RWPE2 (cell line): ENCODE measurements at places on chromosomes 1 and 21.

- peak overlapping the region; percentile 100 for H3K27ac ChIP-seq
- H3K27me3 ChIP-seq = no peaks in the 10 kb centered on the region
- peaks cover 13% of the 10 kb centered on the region for H3K36me3 ChIP-seq
- no peak overlapping the region for H3K4me3 ChIP-seq
- DNase-seq = no peak
Measured at GRCh38 chr1:150563340-150564038, 14.3 kb downstream of the ADAMTSL4 start.

- H3K27ac ChIP-seq = no peak overlapping the region
- no peak overlapping the region for H3K4me3 ChIP-seq
- H3K4me1 ChIP-seq = peaks cover 31% of the 10 kb centered on the region
- no peaks in the 10 kb centered on the region for H3K27me3 ChIP-seq
- DNase-seq = no peak
Measured at GRCh38 chr21:15007716-15008296, 57.0 kb downstream of the NRIP1 start.

DNA sequence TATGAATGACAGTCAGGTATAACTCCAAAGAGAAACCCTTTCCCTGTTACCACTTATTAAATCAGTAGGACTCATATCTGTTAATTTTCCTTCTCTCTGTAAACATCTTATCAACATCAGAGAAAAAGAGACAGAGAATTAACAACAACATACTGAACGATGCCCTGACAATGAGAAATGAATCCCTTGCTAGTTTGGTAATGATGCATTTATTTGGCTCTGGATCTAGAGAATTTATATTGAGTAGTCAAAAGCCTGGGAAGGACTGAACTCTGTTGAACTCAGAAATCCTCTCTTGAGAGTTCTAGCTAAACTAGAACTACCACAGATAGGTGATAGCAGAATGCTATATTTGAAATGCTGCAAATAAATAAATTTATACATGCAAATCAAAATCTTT is 325.6 kb downstream of the DISC1 start:
- no peaks in the 10 kb centered on the region for H3K27me3 ChIP-seq
- H3K27ac ChIP-seq = no peak overlapping the region
- H3K4me3 ChIP-seq = no peak overlapping the region
- no peaks in the 10 kb centered on the region for H3K36me3 ChIP-seq
- no peak for DNase-seq

GRCh38 chr1:42429603-42430002 is 26.2 kb downstream of the ZMYND12 start:
- H3K4me1 ChIP-seq = no peaks in the 10 kb centered on the region
- no peaks in the 10 kb centered on the region for H3K27me3 ChIP-seq
- no peak overlapping the region for H3K27ac ChIP-seq
- no peak for DNase-seq
- no peak overlapping the region for H3K4me3 ChIP-seq

- no peak for DNase-seq
- peaks cover 23% of the 10 kb centered on the region for H3K4me1 ChIP-seq
- no peak overlapping the region for H3K4me3 ChIP-seq
- no peaks in the 10 kb centered on the region for H3K36me3 ChIP-seq
- no peaks in the 10 kb centered on the region for H3K27me3 ChIP-seq
- no peak overlapping the region for H3K27ac ChIP-seq
Measured at GRCh38 chr1:206714331-206715058, 29.8 kb downstream of the MAPKAPK2 start.

DNA sequence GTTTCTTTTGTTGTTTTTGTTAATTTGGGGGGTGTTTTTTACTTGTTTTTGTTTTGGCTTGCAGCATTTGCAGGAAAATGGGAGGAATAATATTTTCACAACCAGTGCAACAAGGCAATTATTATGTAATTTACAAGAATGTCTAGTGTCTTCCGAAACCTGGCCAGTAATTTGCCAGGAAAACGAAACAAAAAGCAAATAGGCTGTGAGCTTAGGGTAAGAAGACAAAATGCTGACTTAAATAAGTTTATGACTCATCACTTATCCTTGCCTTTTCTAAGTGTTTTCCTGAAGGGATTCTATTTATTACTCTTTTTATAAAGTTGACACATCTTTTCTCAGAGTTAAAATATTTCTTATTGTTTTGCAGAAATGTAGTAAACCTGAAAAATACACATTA is 49.8 kb downstream of the KCNT2 start:
- H3K27ac ChIP-seq = no peak overlapping the region
- H3K36me3 ChIP-seq = no peaks in the 10 kb centered on the region
- peak overlapping the region; percentile 11 for H3K4me3 ChIP-seq
- no peaks in the 10 kb centered on the region for H3K27me3 ChIP-seq
- no peak for DNase-seq

DNA sequence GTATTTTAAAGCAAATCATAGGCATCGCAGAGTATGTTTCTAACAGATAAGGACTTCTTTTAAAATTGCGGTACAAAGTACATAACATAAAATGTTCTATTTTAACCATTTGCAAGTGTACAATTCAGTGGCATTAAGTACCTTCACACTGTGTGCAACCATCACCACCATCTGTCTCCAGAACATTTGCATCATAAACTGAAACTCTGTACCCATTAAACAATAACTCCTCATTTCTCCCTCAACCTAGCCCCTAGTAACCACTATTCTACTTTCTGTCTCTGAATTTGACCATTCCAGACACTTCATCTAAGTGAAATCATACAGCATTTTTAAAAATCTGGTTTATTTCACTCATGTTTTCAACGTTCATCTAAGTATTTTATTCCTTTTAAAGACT is 16.6 kb upstream of the ATF3 start:
- no peak overlapping the region for H3K27ac ChIP-seq
- no peak for DNase-seq
- H3K36me3 ChIP-seq = no peaks in the 10 kb centered on the region
- H3K4me3 ChIP-seq = no peak overlapping the region
- H3K27me3 ChIP-seq = no peaks in the 10 kb centered on the region
- peaks cover 11% of the 10 kb centered on the region for H3K4me1 ChIP-seq

- peaks cover 15% of the 10 kb centered on the region for H3K4me1 ChIP-seq
- no peaks in the 10 kb centered on the region for H3K27me3 ChIP-seq
- H3K36me3 ChIP-seq = peaks cover 7% of the 10 kb centered on the region; the same call in 1 of the 2 replicates
- H3K27ac ChIP-seq = peak overlapping the region; percentile 89
- DNase-seq = no peak
- no peak overlapping the region for H3K4me3 ChIP-seq
Measured at GRCh38 chr1:40244138-40244744, 3.5 kb upstream of the TMCO2 start.

DNA sequence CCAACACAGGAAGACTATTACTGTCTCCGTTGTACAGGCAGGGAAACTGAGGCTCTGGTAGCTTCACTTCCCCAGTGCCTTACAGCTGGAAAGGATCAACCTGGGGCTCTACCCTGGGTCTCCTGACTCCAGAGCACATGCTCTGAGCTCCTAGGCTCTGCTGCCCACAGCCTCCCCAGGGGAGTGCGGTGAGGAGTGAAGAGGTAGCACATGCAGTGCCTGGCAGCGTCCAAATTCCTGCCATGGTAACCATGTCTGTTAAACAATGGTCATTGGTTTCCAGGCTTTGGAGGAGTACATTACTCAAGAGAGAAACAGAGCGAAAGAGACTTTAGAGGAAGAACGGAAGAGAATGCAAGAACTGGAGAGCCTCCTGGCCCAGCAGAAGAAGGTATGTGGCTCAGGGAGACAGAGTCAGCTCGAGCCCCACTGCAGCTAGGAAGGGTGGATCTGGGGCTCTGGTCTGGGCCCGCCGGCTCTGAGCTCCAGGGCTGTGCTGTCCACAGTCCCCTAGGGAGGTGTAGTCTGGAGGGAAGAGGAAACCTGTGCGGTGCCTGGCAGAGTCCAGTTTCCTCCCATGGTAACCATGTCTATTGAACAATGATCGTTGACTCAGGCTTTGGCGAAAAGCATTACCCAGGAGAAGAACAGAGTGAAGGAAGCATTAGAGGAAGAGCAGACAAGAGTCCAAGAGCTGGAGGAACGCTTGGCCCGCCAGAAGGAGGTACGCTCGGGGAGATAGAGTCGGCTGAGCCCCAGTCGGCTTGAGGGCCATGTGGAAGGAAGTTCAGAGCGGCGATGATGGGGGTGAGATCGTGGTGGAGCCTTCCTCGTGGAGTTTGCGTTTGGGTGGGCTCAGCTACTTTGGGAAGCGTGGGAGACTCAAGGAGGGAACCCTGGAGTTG is 64.6 kb upstream of the EFHD2 start:
- no peak overlapping the region for H3K4me3 ChIP-seq
- no peaks in the 10 kb centered on the region for H3K27me3 ChIP-seq
- peaks cover 25% of the 10 kb centered on the region for H3K4me1 ChIP-seq
- H3K36me3 ChIP-seq = no peaks in the 10 kb centered on the region
- no peak for DNase-seq
- peak overlapping the region; percentile 55 for H3K27ac ChIP-seq

GRCh38 chr1:25435397-25436108 is 4.9 kb downstream of the MACO1 start:
- H3K36me3 ChIP-seq = peaks cover 3% of the 10 kb centered on the region; the same call in 1 of the 2 replicates
- no peaks in the 10 kb centered on the region for H3K27me3 ChIP-seq
- H3K27ac ChIP-seq = peak overlapping the region; percentile 38
- peak overlapping the region; percentile 10 for H3K4me3 ChIP-seq
- peaks cover 36% of the 10 kb centered on the region for H3K4me1 ChIP-seq

DNA sequence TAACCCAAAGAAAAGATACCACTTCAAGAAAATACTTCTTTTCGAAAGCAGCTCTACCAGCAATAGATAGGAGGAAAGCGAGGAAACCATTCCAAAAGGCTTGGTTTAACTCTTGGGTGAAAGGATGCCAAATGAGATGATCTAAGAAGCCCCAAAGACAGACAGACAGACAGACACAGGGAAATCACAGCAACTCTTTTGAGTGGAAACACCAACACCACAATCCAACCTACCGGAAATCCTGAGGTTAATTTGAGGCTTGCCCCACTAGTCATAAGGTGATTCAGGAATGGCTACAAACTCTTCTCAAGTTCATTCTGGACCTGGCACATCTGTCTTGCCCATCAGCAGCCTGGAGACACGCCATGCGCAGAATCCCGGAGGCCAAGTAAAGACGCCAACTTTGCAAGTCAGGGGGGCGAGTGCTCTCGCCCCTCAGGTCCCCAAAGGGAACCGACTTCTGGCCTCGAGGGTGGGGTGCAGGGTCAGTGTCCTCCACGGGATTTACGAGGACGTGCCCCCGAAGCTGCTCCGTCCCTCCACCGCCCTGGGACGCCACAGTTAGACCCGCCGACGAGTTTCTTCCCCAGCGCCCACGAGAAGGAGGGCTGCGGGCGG is 778 bp downstream of the EVI5 start:
- no peak for DNase-seq
- H3K36me3 ChIP-seq = no peaks in the 10 kb centered on the region
- no peaks in the 10 kb centered on the region for H3K4me1 ChIP-seq
- peak overlapping the region; percentile 82 for H3K27ac ChIP-seq
- H3K27me3 ChIP-seq = no peaks in the 10 kb centered on the region

GRCh38 chr1:156594190-156594589 is 2.6 kb downstream of the NAXE start:
- no peaks in the 10 kb centered on the region for H3K27me3 ChIP-seq
- peaks cover 5% of the 10 kb centered on the region for H3K4me1 ChIP-seq
- H3K27ac ChIP-seq = no peak overlapping the region
- no peak overlapping the region for H3K4me3 ChIP-seq
- H3K36me3 ChIP-seq = peaks cover 66% of the 10 kb centered on the region
- DNase-seq = no peak

DNA sequence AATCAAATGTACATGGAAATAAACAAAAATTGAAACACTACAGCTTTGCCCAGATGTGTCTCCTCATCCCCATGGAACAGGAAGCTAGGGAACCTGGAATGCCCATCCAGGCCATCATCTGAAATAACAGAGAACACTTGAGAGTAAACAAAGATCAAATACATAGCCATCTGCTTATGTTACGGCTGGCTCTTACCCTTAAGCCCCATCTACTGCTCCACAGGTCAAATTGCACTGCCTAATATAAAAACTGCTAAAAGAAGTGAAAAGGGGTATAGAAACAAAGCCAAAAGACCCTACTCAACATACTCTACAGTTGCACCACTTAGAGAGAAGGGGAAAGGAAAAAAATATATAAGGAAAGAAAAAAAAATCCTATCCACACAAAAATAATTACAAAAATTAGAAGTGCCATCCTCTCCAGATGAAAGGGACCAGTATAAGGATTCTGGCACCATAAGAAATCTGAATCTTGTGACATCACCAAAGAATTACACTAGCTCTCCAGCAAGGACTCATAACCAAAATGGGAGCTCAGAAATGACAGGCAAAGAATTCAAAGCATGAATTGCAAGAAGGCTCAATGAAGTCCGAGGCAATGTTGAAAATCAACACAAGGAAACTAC is 26.9 kb downstream of the OR6Y1 start:
- no peaks in the 10 kb centered on the region for H3K27me3 ChIP-seq
- no peaks in the 10 kb centered on the region for H3K36me3 ChIP-seq
- no peak for DNase-seq
- no peaks in the 10 kb centered on the region for H3K4me1 ChIP-seq
- no peak overlapping the region for H3K27ac ChIP-seq

DNA sequence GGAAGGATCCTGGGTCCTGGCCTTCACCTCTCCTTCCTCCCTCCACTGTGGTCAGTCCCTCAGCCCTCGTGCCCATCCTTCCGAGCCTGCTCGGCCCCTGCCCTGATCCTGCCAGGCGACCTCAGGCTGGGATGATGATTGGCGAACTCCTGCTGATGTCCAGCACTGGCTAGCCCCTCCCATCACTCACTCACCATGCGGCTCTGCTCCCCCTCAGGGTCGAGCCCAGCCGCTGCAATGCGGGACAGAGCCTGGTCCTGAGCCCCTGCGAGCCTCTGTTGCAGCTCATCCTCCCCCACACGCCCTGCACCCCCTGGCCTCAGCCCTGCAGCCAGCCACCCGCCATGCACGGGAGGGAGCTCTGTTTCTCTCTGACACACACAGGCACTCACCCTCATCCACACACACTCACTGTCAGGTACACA is 100.2 kb downstream of the DMRTB1 start:
- H3K4me3 ChIP-seq = no peak overlapping the region
- H3K27ac ChIP-seq = no peak overlapping the region
- peaks cover 7% of the 10 kb centered on the region for H3K27me3 ChIP-seq
- H3K4me1 ChIP-seq = no peaks in the 10 kb centered on the region
- H3K36me3 ChIP-seq = no peaks in the 10 kb centered on the region

DNA sequence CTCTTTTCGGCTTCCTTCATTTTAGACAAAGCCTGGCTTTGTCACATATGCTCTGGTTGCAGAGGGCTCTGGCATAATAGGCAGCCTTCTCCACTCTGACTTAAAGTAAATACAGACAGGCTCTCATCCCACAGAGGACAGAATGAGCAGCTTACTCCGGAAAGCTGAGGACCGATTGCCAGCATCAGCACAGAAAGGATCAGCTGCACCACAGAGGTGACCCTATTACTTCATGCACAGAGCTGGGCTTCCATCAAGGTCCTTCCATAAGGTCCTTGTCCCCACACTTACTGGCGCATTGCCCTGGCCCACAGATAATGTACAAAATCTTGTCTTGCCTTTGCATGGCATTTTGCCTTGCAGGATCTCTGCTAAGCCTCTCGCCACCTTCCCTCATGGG is 67.6 kb downstream of the SEC16B start:
- H3K27me3 ChIP-seq = no peaks in the 10 kb centered on the region
- no peak overlapping the region for H3K4me3 ChIP-seq
- DNase-seq = no peak
- H3K4me1 ChIP-seq = peaks cover 3% of the 10 kb centered on the region
- no peak overlapping the region for H3K27ac ChIP-seq
- no peaks in the 10 kb centered on the region for H3K36me3 ChIP-seq
